Stimulated activated CD4-positive, alpha-beta T cell treated with anti-CD3 and anti-CD28 coated beads, Interleukin-1b, Interleukin-23, amount 100 ng/mL, for 1 hour (primary cell): ENCODE measurements at places on chromosomes 1 and 21.

DNA sequence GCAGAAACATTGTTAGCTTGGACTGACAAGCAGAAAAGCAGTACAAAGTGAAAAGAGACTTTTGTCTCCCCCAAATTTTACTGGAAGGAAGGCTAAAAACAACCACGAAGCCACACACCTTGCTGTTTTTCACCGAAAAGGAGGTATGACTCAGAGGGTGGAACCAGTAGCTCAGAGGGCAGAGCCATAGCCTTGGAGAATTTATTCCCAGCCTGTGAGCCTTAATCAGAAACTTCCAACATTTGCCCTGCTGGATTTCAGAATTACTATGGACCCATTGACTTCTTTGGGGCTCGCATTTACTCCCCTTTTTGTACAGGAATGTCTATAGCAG is 32.0 kb downstream of the RPS6KC1 start:
- no peak for DNase-seq

GRCh38 chr1:22096463-22096862 is 44.0 kb downstream of the CDC42 start:
- DNase-seq, result no peak

DNA sequence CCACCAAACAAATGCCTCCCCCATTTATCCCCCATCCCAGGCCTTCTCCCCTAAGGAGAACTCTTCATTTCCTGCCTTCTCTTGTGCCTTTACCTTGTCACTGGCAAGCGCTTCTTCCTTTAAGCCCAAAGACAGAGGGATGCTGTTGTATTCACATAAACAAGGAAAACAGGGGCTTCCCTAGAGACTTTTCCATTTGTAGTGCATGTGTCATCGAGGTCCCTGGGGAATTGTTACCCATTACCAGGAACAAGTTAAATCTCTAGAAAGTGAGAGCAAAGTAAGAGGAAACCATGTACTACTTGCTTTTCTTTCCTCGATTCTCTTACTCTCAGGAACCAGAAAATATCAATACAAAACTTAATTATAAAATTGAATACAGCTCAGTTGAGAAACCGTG is 114.4 kb upstream of the DPT start:
- DNase-seq, result no peak

GRCh38 chr21:30714456-30714855 is 4.1 kb downstream of the KRTAP21-3 start:
- no peak for DNase-seq

DNA sequence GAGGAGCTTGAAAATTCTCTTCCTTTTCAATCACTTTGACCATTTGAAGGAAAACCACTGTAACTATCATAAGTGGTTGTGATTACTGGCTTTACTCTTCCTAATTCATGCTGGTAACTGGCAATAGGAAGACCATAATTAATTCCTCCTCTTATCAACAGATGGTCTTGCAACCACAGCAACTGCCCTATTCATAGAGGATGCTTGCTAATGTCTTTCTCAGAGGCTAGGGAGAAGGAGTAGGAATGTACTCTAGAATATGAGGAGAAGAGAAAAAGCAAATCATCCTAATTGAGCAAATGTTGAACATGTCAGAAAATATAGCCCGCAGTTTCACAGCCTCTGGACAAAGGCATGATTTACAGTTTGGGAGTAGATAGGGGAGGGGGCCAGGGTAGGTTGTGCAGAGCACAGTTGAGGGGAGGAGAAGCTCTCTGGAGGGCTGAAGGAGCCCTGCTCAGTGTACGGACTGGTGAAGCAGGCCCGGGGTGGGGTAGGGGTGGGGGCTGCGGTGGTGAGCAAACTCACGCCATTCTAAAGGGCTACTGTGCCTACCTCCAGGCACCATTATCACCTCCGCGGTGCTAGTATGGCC is 192.9 kb downstream of the PCP4 start:
- no peak for DNase-seq

DNA sequence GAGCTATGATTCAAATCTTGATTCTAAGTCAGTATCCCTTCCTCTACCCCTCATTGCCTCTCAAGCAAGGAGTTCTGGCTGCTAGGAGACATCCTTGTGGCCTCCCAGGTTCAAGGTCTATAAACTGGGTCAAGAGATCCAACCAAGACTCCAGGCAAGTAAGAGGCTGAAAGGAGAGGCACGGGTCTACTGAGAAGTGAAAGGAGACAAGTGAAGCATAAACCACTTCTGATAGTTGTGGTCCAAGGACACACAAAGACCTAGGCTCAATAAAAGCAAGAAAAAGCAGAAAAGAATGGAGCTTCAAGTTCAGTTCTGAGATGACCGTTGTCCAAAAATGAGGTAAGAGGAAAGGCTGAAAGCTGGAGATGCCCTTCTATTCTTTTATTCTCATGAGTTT is 17.8 kb upstream of the PPP2R5A start:
- no peak for DNase-seq

DNA sequence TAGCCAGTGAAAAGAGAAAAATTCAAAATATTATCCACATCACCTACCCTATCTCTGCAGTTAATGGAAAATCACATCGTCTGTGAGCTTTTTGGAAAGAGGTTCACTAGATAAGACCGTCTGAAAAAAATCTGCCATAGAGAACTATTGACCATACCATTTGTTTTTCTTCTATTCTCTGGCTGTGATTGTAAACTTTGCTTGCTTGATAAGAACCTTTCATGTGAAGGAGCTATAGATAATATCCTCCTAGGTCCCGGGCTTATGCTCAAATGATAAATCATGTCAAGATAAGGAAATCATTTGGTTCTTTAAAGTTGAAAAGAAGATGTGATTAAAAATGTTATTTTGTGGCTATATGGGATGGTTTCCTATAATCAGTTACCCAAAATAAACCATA is 369.9 kb downstream of the SIPA1L2 start:
- no peak for DNase-seq

DNA sequence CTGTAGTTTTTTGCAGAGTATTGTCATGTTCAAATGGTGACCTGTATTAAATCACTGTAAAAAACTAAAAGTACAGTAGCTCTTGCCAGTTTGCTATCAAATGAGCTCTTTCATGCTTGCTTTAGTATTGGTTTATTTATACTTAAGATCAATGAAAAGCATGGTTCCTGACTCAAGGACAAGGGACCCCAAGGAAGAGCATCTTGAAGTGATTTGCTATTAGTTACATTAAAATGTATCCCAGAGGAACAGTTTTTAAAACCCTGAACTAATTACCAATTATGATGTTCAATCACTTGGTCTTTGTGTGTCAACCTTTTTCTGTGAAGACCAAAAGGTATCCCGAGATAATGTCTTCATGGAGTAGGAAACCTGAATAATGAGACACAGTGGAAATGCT is at the start of gene OR13G1:
OR13G1 (minus strand) TSS at position 101 of the 400 bp plus-strand sequence. CDS start 6,698 bp downstream, outside the sequence.
- no peak for DNase-seq

DNA sequence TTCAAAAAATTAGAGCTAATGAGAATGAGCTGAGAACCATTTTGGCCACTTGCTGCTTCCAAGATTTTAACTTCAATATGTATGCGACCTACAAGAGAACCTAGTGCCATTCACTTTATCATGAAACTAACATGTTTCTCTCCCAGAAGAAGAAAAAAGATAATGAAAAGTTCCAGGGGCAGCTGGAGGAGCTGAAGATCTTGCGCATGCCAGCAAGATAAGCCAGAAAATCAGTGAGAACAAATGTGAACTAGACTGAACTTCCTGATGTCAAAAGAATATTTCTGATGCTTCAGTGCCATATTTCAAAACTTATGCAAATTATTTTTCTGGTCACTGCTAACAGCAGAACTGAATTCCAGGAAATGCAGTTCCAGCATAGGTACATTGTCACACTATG is 1265.1 kb downstream of the BRINP3 start:
- DNase-seq, result no peak

DNA sequence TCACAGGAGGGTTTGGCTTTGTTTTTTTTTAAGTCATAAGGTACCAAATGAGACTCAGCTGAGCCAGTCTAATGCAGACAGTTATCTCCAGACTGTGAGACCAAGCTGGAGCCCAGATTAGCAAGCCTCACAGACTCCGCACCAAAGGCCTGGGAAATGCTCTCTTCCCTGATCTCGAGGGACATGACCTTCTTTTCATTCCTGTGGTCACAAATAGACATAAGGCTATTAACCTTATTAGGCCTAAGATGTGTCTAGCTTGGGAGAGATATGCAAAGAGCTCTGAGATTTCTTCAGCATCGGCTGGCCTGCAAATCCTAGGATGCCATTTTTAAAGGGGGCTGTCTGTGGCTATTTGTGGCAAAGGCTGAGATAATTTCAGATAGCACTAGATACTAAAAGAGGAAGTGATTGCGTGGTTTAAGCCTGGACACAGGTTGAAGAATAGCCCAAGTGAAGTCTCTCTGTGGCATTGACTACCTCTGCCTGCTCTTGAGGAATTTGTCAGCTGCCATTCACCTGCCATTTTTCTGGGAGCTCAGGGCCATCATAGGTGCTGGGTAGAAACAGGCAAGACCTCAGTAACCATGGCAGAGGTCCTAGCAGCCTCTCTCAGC is 301.3 kb downstream of the SIPA1L2 start:
- DNase-seq, result no peak

GRCh38 chr1:206558794-206559671 is 51.7 kb downstream of the RASSF5 start:
- no peak for DNase-seq

- DNase-seq, result no peak
Observed at GRCh38 chr1:223230161-223230881, 87.3 kb upstream of the TLR5 start.

GRCh38 chr1:12436817-12437599 is 181.0 kb downstream of the DHRS3 start:
- no peak for DNase-seq

DNA sequence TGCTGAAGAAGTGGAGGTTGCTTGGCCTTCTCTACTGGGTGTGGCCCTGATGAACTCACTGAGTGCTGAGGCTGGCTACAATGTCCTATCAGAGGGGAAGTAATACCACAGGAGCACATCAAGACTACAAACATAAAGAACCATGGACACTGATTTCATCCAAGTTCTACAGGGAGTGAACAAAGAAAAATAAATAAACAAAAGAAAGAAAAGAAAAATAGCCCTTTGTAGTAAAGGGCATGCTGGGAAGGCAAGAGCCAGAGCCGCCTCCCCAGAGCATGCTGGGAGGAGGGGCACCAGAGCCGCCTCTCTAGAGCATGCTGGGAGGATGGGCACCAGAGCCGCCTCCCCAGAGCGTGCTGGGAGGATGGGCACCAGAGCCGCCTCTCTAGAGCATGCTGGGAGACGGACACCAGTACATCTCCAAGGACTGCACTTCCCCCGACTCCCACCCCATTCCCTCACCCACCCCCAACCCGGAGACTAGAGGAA is 65.9 kb downstream of the LAMC2 start:
- DNase-seq, result no peak

GRCh38 chr1:244603498-244603897 is 49.4 kb upstream of the DESI2 start:
- DNase-seq, result no peak

- DNase-seq, result no peak
Observed at GRCh38 chr1:44262816-44263567, 49.7 kb downstream of the DMAP1 start.

GRCh38 chr1:84376000-84376910 is 22.0 kb upstream of the DNASE2B start:
- DNase-seq, result no peak

DNA sequence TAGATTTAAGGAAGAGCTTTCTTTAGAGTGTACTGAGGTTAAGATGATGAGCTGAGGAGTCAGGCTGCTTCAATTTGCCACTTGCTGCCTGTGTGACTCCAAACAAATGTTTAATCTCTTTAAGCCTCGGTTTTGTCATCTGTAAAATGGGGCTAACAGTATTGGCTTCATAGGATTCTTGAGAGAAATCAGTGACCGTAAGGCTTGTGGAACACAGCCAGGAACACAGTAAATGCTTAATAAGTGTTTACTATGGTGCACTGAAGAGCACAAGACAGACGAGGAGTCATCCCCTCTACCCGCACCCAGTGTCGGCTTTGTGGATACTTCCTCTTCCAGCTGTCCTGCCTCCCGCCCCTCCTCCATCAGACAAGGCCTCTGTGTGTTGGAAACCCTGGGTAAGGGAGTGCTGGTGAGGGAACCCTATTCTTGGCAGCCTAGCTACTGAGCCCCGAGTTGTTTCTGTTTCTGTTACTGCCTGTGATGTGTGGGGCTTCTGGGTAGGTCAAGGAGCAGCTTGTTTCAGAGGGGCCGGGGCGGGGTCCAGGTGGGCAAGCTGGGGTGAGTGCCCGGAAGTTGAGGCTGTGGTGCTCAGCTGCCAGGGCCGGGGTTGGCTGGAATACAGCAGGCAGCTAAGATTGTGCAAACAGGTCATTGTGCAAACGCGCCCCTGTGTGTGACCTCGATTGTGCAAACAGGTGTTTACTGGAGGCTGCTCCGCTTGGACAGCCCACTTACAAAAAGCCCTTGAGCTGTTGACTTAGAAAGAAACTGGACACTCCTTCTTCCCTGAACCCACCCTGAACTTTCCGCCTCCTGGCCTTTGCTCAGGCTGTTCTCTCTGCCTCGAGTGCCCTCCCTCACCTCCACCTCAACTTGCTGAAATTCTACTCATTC is 4.0 kb upstream of the CSF3R start:
- no peak for DNase-seq

- no peak for DNase-seq
Observed at GRCh38 chr1:108601708-108602410, 42.0 kb downstream of the EEIG2 start.
